ENCODE measurements at places on chromosomes 3 and 15.
A peak's percentile ranks its signal among the peaks of the same experiment; 100 is the strongest.

DNA sequence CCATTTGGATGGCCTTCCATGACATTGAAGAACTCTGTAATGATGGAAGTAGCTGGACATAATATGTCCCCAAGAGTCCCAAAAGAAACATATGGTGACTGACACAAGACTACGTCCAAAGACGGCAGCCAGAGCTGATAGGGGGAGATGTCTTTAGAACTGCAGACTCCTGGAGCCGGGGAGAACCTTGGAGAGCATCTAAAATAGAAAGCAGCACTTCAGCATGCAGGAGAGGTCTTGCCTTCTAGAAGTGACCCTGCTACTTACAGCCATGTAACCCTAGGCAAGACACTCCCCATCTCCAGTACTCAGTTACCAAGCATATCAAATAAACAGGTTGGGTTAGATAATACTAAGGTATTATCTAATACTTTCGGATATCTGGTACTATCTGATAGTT lies 143.8 kb upstream of the BCL6 start:
- no peak for DNase-seq

DNA sequence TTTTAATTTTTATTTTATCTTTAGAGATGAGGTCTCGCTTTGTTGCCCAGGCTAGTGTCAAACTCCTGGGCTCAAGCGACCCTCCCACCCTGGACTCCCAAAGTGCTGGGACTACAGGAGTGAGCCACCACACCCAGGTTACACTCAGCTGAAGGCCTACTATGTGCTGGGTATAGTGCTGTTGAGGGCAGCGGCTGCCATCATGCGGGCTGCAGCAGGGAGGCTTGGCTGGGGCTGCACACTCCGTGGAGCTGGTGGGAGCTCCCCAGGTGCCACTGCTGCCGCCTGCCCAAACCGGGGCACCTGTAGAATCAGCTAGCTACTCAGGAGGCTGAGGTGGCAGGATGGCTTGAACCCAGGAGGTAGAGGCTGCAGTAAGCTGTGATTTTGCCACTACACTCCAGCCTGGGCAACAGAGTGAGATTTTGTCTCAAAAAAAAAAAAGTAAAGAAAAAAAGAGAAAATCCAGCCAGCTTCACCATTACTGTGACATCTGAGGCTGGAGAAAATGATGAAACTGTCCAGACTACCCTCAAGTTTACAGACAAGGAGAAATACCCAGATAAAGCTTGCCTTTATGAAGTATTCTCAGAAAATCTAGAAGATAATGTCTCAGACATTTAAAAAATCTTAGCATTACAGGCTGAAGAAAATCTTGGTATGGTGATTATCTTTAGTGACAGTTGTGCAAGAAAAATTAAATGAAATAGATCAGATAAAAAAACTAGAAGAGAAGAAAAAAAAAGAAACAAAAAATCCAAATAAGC lies 42.1 kb downstream of the CRABP1 start:
- no peak for DNase-seq

- peak; percentile 7 for DNase-seq
Observed at GRCh38 chr3:193842029-193842798, 249.2 kb downstream of the OPA1 start.

DNA sequence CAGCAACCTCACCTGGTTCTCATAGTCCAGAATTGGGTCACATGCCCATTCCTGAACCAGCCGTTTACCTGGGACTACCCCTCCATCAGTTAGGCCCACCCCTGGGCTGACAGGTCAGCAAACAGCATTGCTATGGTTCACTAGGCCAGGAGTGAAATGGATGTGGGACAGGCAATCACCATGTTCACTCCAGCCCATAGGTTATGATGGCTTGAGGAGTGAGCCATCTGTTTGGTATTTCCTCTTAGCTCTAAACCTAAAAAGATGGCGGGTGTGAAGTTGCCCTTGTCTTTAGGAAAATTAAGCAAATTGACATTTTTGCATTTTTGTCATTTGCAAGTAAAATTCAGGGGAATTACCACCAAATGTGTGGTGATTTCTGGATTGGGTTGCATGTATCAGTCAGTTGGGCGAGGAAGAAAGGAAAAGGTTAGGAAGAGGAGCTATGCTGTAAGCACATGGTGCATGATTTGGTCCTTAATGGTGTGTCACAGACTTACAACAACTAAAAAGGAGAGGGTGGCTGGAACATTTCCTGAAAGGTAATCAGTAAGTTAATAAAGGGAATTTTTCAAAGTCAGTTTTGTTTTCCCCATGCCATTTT lies 17.2 kb downstream of the NXPE3 start:
- no peak for DNase-seq

All from CD4-positive, alpha-beta T cell treated with Interleukin-10 for 1 hour (primary cell).